ENCODE measurements at places on chromosomes 13 and 19. TPM values are rescaled to one million over a fixed set of nuclear protein-coding genes. Genes with fewer than 3 reads are reported as not detected.

The SIGLECL1 gene
- not detected for total RNA-seq

The OR7C1 gene
- under 0.01 TPM for total RNA-seq

The SOHLH2 gene
- not detected for total RNA-seq

The LGI4 gene
- total RNA-seq: not detected

The FAM216B gene
- total RNA-seq: not detected

The ZNF844 gene
- 5.2 TPM for total RNA-seq

The KIR3DL1 gene
- total RNA-seq: not detected

The ZNF534 gene
- not detected for total RNA-seq

The CEACAM1 gene
- total RNA-seq: 0.12 TPM

The SLC6A16 gene
- 0.12 TPM for total RNA-seq

The SYT3 gene
- not detected for total RNA-seq

The SHC2 gene
- total RNA-seq: not detected

The KIR2DL1 gene
- not detected for total RNA-seq

The GGACT gene
- total RNA-seq: 2.2 TPM

The SELENOW gene
- total RNA-seq: 818 TPM

The SIGLEC6 gene
- total RNA-seq: not detected

The IZUMO4 gene
- total RNA-seq: 2.2 TPM

The URAD gene
- total RNA-seq: not detected

The OR7D2 gene
- not detected for total RNA-seq

The ZNF430 gene
- total RNA-seq: 7.6 TPM

The MISP gene
- total RNA-seq: not detected

The COL4A1 gene
- total RNA-seq: 207 TPM

The C1QTNF9B gene
- not detected for total RNA-seq

The DACT3 gene
- total RNA-seq: 2.2 TPM

The KRTDAP gene
- total RNA-seq: not detected

The FFAR3 gene
- not detected for total RNA-seq

The NCCRP1 gene
- total RNA-seq: 0.12 TPM

The ANGPTL4 gene
- total RNA-seq: 9.0 TPM

The LENG9 gene
- 1.4 TPM for total RNA-seq

The PRODH2 gene
- total RNA-seq: not detected

The C19orf33 gene
- total RNA-seq: not detected

The OR10H1 gene
- total RNA-seq: not detected

The ERICH6B gene
- not detected for total RNA-seq

The CYP4F8 gene
- not detected for total RNA-seq

The CYP4F3 gene
- total RNA-seq: not detected

The ZNF85 gene
- total RNA-seq: 19.7 TPM

The ZNF776 gene
- total RNA-seq: 10.1 TPM

The B9D2 gene
- total RNA-seq: 12.9 TPM

The PLIN4 gene
- total RNA-seq: not detected

The TEX30 gene
- total RNA-seq: 56.6 TPM

The MBD3L2 gene
- not detected for total RNA-seq

The LMTK3 gene
- total RNA-seq: not detected

The CGB3 gene
- total RNA-seq: not detected

The KLF5 gene
- 4.1 TPM for total RNA-seq
